ENCODE measurements at places on chromosomes 3 and 15. TPM values are rescaled to one million over a fixed set of nuclear protein-coding genes. Genes with fewer than 3 reads are reported as not detected.

DNA sequence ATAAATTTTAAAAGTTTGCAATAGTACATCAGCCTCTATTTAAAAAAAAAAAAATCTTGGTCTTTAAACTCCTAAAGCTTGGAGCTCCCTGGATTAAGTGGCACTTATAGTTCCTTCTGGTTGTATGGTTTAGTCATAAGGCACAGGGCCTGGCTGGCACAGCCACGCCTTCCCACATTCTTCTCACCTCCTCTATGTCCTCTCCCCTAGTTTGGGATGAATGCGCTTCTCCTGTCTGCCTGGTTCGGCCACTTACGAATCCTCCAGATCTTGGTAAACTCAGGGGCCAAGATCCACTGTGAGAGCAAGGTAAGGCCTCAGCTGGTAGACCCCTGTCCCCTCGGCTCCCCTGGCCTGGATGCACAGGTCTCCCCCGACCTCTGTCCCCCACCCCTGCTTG, 10.0 kb downstream of the ANKDD1A start:
- DNase-seq, result no peak

Gene LMAN1L
- total RNA-seq, result 21.9 TPM

GRCh38 chr15:72919936-72920465, 132.3 kb upstream of the NEO1 start:
- DNase-seq, result no peak

- no peak for DNase-seq
These were observed 790 bp downstream of the DUT start for GRCh38 chr15:48331796-48332641.

- no peak for DNase-seq
These were observed 73.6 kb downstream of the EEFSEC start for GRCh38 chr3:128226795-128227395.

Gene EHHADH
- 20.2 TPM for total RNA-seq

Gene BCHE
- 5.5 TPM for total RNA-seq

DNA sequence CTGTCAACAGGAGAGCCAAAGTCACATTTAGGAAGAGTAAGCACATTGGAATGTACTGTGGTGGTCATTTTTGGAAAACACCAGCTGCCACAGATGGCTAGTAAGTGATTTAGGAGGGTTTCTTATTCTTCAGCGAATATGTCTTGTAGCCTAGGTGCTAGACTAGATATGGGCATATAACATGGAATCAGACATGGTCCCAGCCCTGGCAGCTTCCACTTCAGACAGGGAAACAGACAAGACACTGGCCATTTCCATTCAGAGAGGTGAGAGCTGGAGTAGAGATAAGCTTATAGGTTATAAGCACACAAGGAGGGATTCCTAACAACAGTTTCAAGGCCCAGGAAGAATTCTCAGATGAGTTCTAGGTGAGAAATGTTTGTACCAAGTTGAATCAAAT, 28.2 kb upstream of the BFSP2 start:
- no peak for DNase-seq

Gene MEGF11
- not detected for total RNA-seq

Data from Right ventricle myocardium inferior (tissue), 1 donor.